ENCODE measurements at places on chromosomes 4 and X.

- DNase-seq = no peak
Measured at GRCh38 chrX:12042615-12043014, 95.7 kb upstream of the FRMPD4 start.

- DNase-seq = no peak
Measured at GRCh38 chr4:106704253-106704870, 331.8 kb downstream of the DKK2 start.

DNA sequence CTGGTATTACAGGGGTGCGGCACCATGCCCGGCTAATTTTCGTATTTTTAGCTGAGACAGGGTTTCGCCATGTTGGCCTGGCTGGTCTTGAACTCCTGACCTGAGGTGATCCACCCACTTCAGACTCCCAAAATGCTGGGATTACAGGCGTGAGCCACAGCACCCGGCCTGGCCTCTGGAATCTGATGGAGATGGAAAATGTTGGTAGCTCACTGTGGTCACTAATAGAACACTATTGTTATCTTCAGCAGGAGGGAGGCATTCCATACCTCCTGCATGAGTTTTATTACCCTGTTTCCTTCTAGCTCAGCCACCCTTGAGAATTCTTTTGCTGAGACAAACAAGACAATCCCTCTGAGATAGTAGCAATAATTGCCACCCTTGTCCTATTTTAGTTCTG is 105.0 kb downstream of the SHROOM3 start:
- DNase-seq = peak; percentile 63

GRCh38 chr4:106063009-106063408 is 167.7 kb downstream of the NPNT start:
- DNase-seq = peak; percentile 65

- no peak for DNase-seq
Measured at GRCh38 chr4:73258436-73258685, 237 bp downstream of the ANKRD17 start.

Measured in amniotic epithelial cell (primary cell).